ENCODE measurements at places on chromosomes 5 and 9.

DNA sequence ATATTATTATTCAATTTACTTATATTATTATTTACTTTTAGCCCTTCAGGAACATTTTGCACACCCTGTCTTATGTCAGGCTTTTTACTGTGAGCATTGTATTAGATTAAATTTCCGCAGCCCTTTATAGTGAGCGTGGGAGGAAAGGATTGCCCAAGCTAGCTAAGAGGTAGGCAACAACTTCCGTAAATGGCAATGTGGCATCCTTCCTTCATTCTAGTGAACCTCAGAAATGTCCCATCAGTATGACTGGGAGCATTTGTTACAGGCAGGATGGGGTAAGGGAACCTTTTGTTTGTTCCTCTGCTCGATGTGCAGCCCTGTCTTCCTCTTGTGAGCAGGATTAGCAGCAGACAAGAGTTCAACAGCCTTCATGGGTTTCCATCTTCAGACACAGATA is 6.2 kb upstream of the CD180 start:
- DNase-seq = no peak

- no peak for DNase-seq
These were observed 5.4 kb upstream of the FOXE1 start for GRCh38 chr9:97847474-97848214.

DNA sequence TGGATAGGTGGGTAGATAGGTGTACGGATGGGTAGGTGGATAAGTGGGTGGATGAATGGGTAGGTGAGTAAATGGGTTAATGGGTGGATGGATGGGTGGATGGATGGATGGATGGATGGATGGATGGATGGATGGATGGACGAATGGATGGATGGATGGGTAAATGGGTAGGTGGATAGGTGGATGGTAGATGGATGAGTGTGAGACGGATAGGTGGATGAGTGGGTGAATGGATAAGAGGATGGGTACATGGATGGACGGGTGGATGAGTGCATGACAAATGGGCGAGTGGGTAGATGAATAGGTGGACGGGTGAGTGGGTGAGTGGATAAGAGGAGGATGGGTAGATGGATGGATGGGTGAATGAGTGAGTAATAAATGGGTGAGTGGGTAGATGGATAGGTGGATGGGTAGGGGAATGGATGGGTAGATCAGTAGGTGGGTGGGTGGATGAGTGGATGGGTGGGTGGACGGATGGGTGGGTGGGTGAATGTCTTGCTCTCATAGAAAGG is 179.2 kb downstream of the FGF18 start:
- no peak for DNase-seq

- peak; percentile 81 for DNase-seq
These were observed 5.9 kb downstream of the CYFIP2 start for GRCh38 chr5:157271740-157272271.

DNA sequence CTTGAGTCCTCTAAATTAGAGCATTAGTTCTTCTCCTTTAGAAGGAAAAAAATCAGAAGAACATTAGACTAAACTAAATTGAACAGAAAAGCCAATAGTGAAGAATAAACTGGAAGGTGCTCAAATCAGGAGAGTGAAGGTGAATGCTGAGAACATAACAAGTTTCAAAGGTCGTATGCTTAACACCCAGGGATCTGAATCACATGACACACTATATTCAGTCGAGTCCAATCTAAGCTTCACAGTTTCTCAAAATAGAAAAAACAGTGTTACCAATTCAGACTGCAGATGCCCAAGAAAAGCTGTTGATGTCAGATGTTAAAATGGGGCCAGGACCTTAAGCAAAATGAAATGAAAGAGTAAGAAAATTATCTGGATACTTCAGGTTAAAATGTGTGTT is 614.5 kb downstream of the EFNA5 start:
- no peak for DNase-seq

- DNase-seq = no peak
These were observed 151.9 kb downstream of the NDUFS4 start for GRCh38 chr5:53712327-53712726.

DNA sequence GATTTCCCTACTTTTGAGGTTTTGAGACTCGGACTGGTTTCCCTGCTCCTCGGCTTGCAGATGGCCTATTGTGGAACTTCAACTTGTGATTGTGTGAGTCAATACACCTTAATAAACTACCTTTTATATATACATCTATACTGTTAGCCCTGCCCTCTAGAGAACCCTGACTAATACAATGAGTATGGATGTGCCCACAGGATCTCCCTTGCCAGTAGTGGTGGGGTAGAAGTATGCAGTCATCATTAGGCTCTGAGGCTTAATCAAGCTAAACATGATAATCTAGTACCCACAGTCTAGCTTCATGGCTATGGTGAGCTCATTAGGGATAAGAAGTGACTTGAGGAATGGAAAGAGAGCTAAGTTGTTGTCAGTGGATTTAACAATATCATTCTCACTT is 412.8 kb upstream of the PTGER4 start:
- no peak for DNase-seq

DNA sequence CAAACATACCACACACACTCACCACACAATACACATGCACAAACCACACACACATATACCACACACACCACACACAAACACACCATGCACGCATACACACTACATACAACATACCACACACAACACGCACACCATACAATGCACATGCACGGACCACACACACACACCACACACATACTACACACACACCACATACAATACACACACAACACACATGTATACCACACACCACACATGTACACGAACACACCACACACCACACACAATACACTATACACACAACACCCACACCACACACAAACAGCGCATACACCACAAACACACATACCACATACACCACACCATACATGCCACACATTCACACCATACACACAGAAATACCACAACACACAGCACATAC is 480.3 kb downstream of the DIRAS2 start:
- no peak for DNase-seq

DNA sequence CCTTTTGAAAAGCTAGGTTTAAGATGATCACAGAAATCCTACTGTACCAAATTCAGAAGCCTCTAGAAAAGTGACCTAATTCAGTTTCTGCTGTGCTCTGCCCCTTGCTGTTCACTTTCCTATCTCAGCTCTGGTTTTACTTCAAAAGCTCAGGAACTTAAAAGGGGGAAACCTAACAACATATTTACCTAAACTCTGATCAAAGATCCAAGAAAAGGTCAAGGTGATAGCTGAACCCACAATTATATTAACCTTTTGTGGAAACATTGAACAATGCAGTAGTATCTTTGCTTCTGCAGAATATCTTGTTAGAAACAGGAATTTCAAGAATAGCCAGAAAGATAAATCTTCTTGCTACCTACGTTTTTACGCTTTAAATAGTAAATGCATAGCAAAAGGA is 568.5 kb downstream of the PDE4D start:
- no peak for DNase-seq

DNA sequence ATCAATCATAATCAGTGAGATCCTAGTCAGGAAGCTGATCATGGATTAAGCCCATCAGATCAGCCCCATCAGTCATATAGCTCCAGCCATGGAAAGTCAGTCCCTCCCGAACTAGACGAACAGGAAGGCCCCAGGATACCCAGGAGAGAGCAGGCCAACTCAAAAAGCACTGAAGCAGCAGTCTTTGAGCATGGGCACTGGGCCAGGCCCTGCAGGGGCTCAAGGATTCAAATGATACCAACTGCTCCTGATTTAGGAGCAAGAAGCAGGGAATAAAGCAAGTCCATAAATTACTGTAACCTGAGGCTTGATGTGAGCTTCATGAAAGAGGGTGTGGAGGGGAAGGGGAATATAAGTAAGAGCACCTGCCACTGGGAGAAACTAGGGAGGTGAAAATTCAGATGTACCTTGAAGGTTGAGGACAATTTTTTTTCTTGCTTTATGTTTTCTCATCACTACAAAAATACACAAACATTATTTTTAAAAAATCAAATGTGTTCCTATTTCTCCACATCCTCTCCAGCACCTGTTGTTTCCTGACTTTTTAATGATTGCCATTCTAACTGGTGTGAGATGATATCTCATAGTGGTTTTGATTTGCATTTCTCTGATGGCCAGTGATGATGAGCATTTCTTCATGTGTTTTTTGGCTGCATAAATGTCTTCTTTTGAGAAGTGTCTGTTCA is 115.2 kb downstream of the SIL1 start:
- DNase-seq = no peak

GRCh38 chr9:95090871-95091577 is 226.5 kb downstream of the FANCC start:
- DNase-seq = no peak

DNA sequence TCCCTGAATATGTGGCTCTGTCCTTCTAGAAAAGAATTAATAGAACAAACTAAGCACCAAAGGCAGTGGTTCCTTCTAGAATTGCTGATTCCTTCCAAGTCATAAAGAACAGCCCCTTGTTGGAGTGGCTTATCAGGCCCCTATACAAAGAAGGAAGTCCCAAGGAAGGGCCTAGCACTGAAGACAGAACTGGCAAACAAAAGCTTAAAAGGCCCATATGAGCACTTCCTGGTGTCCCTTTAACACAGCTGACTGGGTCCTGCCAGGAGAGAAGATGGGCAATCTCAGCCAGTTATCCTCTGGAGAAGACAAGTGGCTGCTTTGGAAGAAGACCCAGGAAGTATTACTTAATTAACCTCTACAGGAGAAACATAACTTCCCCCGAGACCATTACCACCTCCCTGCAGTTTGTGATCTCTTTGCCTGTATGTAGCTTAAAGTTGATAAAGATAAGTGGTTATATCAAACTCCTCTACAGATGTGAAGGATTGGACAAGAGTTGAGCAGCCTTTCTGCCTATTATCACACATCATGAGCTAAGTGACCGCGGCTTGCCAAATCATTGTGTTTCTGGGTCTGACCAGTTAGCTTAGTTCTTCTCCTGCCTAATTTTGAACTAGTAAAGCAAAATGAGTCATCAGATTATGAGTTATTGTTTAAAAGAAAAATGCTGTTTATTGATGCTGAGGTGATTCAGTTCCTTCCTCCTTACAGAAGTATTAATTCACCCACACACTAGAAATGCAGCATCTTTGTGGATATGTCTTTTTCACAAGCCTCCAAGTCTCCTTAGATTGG is 13.3 kb upstream of the STING1 start:
- DNase-seq = no peak

GRCh38 chr9:35070823-35071813 is 1.3 kb downstream of the VCP start:
- DNase-seq = peak; percentile 20

DNA sequence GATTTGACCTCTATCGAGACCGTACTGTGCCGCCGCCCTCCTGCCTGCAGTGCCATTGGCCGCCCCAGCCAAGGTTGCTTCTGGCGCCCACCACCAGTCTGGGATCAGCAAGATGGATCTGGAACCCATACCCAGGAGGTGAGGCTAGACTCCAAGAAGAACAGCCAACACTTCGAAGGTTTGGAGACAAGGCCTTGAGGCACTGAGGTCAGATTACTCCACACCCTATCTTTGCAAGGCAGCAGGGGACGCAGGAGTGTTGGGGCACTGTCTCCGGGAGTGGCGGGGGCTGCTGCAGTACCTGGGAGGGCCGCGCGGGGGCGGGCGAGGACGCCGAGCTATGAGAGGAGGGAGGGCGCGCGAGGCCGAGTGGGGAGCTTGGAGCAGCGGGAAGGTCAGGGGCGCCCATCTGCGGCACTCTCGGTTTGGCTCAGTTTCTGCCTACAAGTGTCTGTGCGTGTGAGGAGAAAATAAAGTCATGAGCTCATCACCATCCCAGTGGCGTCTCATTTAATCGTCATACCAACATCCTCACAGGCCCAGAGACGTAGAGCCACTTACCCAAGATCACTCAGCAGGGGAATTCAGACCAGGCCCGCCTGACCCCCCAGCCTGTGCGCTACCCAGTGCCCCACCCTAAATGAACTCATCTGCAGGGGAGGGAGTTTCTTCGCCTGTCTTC is 20.5 kb upstream of the PSD2 start:
- peak; percentile 82 for DNase-seq

DNA sequence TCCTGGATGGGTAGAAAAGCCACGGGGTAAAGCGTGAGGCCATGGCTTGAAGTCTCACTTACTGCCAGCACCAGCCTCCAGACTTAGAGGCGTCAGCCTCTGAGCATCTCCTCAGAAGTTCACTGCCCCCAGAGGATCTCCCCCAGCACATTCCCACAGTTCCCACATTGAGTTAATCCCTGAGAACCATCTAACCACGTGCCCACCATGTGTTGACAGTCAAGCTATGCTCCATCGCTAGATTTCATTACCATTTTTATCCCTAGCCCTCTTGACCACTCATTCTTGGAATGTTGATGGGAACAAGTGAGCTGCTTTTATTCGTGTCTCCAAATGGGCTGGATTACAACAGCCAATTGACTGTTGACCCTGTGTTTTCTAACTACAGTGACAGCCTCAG is 283.3 kb upstream of the IRX1 start:
- no peak for DNase-seq

DNA sequence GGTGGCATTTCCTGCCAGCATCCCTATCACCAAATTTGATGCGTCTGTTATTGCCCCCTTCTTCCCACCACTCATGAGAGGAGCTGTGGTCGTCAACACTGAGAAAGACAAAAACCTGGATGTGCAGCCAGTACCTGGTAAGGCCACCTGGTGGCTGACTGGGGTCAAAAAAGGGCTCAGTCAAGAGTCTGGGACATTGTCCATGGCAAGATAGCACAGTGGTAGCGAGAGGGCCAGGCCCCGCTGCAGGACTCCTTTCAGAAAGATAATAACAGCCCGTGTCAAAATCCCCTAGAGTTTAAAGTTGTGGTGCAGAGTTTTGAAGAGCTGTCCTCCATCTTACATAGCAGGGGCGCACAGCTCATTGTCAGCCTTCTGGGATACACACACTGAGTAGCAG is 40.8 kb downstream of the CSF1R start:
- DNase-seq = no peak

DNA sequence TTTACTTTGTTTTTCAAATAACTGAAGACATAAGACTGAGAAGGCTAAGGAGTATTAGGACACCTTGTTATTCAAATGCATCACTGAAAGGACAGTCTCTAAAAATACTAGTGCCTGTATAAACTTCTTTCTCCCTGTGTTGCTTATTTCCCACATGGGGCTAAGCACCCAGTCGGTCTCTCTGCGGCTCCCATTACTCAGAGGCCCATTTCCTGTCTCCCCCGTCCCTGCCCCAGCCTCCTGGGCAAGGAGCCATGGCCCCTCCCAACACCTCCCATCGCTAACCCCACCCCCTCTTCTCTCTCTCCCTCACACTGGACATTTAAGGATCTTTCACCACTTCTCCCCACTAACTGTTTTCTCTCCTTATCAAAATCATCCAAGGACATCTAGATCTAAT is 81.9 kb downstream of the EBF1 start:
- no peak for DNase-seq

- no peak for DNase-seq
These were observed 23.2 kb downstream of the RETREG1 start for GRCh38 chr5:16593628-16594027.

- no peak for DNase-seq
These were observed 709 bp downstream of the FANCG start for GRCh38 chr9:35079041-35079425.

DNA sequence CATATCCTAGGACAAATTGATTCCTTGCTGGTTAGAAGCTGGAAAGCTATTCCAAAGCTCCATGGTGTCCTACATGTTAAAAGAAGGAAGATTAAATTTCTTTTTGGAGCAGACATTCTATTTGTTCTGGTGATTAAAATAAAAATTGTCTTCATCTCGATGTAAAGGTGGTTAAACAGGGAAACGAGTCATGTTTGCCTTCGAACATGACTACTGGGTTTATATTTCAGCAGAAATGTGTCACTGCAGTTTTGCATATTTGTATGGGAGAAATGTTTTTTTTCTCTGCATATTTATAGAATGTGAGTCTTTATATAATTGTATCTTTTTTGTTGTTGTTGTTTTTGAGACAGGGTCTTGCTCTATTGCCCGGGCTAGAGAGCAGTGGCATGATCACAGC is 36.4 kb downstream of the ADAMTS12 start:
- DNase-seq = no peak

GRCh38 chr9:72473474-72474261 is 47.7 kb upstream of the TMC1 start:
- no peak for DNase-seq

Measured in stimulated activated CD4-positive, alpha-beta T cell treated with anti-CD3 and anti-CD28 coated beads, Interleukin-4, amount 100 ng/mL, for 24 hours (primary cell).